ENCODE measurements at places on chromosomes 7 and 10. TPM values are rescaled to one million over a fixed set of nuclear protein-coding genes. Genes with fewer than 3 reads are reported as not detected.

C10orf67 gene
- total RNA-seq: not detected

CCDC172 gene
- not detected for total RNA-seq

DMBT1 gene
- total RNA-seq: not detected

OPN4 gene
- not detected for total RNA-seq

IKZF1 gene
- total RNA-seq: 11.9 TPM

LRRC4 gene
- 3.4 TPM for total RNA-seq

CRYGN gene
- 1.1 TPM for total RNA-seq

UPK3B gene
- total RNA-seq: 1.1 TPM

ITPRID1 gene
- total RNA-seq: not detected

C10orf95 gene
- not detected for total RNA-seq

CFAP58 gene
- total RNA-seq: 0.86 TPM

VGF gene
- total RNA-seq: not detected

ZNF800 gene
- 31.3 TPM for total RNA-seq

BLNK gene
- total RNA-seq: 4.1 TPM

NT5C2 gene
- 50.4 TPM for total RNA-seq

FBXW4 gene
- total RNA-seq: 75.1 TPM

CCL26 gene
- total RNA-seq: 1.00 TPM

ODAD2 gene
- 2.9 TPM for total RNA-seq

DYNC1I1 gene
- 17.9 TPM for total RNA-seq

AUTS2 gene
- total RNA-seq: 52.9 TPM

PDE6C gene
- total RNA-seq: not detected

LAMB1 gene
- total RNA-seq: 109 TPM

TMEM184A gene
- total RNA-seq: not detected

PAPOLB gene
- 0.19 TPM for total RNA-seq

IFIT3 gene
- 10.5 TPM for total RNA-seq

NKX2-3 gene
- not detected for total RNA-seq

STARD3NL gene
- 37.0 TPM for total RNA-seq

PTN gene
- total RNA-seq: 4.0 TPM

PPA1 gene
- total RNA-seq: 98.4 TPM

ABI1 gene
- 50.1 TPM for total RNA-seq

RINT1 gene
- 13.9 TPM for total RNA-seq

HABP2 gene
- not detected for total RNA-seq

WEE2 gene
- total RNA-seq: not detected

SPDYE9 gene
- total RNA-seq: not detected

GRB10 gene
- 45.4 TPM for total RNA-seq

DDIT4 gene
- 244 TPM for total RNA-seq

OR2A1 gene
- not detected for total RNA-seq

CRHR2 gene
- total RNA-seq: 0.10 TPM

IL6 gene
- total RNA-seq: 2.4 TPM

HELLS gene
- 5.0 TPM for total RNA-seq

CCL24 gene
- total RNA-seq: not detected

LEP gene
- total RNA-seq: 5.2 TPM

SKIDA1 gene
- 1.2 TPM for total RNA-seq

TAS2R41 gene
- total RNA-seq: 0.81 TPM

CPN1 gene
- total RNA-seq: not detected

RTKN2 gene
- total RNA-seq: 0.19 TPM

PRSS37 gene
- total RNA-seq: not detected
